ENCODE measurements at places on chromosomes 11 and 22. TPM values are rescaled to one million over a fixed set of nuclear protein-coding genes. Genes with fewer than 3 reads are reported as not detected.

- no peak for DNase-seq
Measured at GRCh38 chr11:12448131-12448939, 71.0 kb downstream of the PARVA start.

DNA sequence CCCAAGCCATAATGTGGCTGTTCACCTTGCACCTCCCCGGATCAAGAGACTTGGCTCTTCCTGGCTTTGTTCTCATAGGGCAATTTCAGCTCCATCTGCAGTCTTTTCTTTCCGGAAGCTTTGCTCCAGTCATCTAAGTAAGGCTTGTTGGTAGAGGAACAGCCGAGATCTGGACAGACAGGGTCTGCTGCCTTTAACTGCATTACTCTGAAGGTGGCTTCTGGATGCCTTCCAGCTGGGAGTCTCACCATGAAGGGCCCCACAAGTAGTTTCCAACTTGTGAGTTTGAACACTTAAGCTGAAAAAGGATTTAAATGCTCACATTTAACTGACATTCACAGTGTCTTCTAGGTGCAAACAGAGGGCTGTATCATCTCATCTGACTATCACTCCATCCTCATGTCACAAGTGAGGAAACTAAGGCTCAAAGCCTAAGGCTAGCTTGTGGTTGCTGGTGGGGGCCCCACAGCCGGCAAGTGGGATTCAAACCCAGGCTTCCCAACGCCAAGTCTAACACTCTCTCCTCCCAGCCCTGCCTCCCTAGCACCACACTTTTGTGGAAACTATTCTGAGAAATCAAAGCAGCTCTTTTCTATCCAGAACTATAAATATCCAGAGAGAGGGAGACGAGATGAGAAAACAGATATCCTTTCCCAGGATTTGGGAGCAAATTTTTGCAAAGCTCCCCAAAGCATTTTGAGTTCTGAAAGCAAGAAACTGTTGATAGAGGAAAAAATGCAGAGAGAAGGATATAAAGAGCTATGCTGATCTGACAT is 58.4 kb downstream of the GALNT18 start:
- no peak for DNase-seq

DNA sequence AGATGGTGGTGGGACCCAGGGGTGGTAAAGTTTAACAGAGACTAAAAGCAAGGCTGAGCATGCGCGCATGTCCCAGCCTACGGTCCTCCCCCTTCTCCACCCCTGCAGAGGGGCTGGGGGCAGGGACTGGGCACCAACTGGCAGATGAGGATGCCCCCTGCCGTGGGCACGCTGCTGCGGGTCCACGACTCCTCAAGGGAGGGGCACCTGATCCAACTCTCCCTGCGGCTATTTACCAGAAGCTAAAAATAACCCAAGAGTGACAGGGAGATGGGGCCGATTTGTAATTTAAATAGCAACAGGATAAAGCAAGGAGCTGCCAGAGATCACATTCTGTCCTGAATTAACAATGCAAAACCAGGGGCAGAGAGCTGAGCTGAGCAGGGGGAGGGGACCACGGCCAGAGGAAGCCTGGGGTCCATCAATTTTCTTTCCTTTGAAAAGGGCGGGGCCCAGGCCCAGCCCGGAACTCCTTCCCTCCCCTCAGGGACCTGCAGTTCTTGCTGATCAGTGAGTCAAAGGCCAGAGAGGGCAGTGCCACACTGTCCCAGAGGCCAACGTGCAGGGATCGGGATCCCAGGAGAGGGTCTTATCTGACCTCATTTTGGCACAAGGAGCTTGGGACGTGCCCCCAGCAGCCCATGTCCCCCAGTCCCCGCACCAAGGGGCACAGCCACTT is 8.1 kb upstream of the DGKZ start:
- no peak for DNase-seq

GRCh38 chr11:76334826-76335389 is 46.0 kb downstream of the THAP12 start:
- DNase-seq: no peak

DNA sequence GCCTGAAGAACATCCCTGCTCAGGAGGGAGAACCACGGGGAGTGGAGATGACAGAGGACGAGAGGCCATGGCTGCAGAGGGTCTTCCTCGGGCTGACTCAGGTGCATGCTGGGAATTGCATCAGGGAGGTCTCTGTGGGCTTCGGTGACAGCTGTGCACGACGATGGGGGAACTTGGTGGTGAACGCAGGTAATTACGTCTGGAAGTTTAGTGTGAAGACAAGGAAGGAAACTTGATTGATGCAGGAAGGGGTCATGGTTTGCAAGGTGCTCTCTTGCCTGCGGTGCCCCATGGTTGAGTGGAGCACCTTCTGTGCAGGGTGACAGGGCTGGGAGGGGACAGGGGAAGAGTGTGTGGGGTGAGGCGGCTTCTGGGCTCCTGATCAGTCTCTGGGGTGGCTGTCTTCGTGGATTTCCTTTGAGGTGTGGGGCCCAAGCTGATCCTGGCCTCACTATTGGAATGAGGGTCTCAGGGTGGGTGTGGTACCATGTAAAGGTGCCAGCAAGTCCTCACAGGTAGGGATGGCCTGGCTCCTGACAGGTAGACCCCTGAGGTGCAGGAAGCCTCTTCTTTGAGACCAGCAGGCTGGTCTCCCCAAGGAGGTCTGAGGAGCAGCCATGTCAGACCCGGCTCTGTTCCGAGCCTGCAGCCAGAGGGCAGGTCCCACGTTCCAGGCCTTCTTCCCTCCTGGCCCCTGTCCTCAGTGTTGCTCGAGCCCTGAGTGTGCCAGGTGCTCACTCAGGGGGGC is 1020.1 kb downstream of the TBC1D22A start:
- DNase-seq: no peak

Gene CASP5
- polyA plus RNA-seq: not detected

Gene BTG4
- polyA plus RNA-seq: not detected

Gene DAGLA
- polyA plus RNA-seq: not detected

Gene DEUP1
- not detected for polyA plus RNA-seq

Gene KRTAP5-2
- polyA plus RNA-seq: not detected

Measured in naive thymus-derived CD8-positive, alpha-beta T cell (primary cell).